ENCODE measurements at places on chromosomes 3 and 15.

DNA sequence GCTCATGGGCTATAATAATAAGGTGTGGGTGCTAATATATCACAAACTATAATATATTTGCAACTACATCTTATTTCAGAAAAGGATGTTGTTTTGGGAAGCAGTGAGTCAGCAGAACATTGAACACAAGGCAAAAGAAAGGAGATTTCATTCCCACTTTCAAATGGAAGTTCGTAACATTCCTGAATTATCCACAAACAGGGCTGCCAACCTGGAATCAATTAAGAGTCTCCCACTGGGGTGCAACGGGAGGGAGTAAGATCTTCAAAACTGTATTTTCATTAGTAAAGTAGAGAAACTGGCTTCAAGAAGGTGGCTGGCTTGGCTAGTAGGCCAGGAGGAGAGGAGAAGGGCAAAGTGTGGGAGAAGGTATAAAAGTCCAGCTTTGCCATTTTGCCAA lies 479.6 kb downstream of the CNTN3 start:
- DNase-seq: no peak

- no peak for DNase-seq
Observed at GRCh38 chr15:56281145-56281544, 37.5 kb upstream of the RFX7 start.

GRCh38 chr15:62392376-62392775 lies 227.3 kb upstream of the C2CD4B start:
- DNase-seq: no peak

DNA sequence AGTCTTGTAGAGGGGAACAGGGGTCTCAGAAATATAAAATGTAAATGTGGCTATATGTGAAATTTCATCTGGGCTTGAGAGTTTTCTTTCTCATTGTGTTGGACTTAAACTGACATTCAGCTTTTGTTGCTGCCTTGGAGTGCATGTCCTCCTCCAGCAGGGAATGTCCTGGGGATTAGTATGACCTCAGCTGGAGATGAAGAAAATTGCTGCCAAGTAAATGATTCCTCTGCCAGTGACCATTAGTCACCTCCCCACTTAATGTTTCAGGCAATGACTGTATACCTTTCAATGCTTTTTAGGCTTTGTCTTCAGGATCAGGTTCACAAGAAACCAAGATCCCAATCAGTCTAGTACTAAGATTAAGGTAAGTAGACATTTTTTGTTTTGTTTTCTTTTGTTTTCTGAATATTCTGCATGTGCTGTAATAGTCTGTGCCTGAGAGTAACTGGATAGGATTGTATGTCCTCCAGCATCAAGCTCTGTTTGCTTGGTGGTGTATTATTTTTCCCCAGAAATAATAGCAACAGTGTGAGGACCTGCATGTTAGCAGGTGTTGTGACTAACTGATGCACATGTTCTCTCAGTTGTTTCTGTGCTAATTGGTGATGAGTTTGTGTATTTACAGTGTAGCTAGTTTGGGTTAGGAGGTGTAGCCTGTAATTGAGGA lies 18.1 kb upstream of the SLC22A13 start:
- peak; percentile 66 for DNase-seq

DNA sequence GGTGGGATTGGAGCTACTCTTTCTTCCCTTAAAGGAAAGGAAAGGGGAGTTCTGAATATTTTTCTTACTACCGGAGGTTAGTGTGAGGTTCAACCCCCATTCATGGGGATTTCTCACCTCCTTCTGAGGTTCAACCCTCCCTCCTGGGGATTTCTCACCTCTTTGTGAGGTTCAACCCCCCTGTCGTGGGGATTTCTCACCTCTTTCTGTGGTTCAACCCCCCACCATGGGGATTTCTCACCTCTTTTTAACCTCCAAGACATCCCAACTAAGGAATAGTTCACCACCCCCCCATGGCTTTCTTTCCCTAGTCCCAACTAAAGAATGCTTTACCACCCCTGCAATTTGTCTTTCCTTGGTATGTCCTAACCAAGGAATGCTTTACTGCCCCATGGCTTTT lies 520.3 kb downstream of the EDEM1 start:
- DNase-seq: no peak

- no peak for DNase-seq
Observed at GRCh38 chr3:127065138-127065427, 82.2 kb downstream of the PLXNA1 start.

- no peak for DNase-seq
Observed at GRCh38 chr3:31692751-31693150, 160.0 kb downstream of the STT3B start.

DNA sequence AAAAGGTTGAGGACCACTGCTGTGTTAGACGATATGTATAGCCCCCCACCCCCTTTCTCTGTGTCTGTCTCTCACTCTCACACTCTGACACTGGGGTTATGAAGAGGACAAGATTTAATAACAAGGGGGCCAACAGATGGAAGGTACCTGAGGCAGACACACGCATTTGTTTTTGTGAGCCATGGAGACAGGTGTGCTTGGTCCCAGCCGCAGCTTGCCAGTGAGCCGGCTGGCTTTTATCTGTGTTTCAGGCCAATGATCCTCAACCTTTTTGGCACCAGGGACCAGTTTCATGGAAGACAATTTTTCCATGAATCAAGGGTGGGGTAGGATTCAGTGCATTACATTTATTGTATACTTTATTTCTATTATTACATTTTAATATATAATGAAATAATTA lies 394.9 kb upstream of the RGMA start:
- no peak for DNase-seq

DNA sequence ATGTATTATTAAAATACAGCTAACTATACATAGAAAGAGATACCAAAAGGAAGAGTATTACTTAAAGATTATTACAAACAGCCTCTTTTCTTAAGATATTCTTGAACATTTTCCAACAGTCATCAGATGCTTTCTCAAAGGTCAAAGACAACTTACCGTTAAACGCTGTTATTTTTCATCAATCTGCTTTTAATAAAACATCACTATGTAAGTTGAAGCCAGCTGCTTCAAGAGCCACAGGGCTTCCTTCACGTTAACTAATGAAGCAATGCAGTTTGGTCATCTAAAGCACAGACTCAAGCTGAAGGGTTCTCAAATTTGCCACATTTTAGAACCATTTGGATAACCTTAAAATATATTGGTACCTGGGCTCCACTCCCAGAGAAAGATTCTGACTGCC lies 578.8 kb downstream of the ROBO2 start:
- DNase-seq: no peak

GRCh38 chr3:61340931-61341461 lies 89.7 kb upstream of the FHIT start:
- no peak for DNase-seq

GRCh38 chr3:43390255-43390588 lies 103.9 kb downstream of the SNRK start:
- no peak for DNase-seq

GRCh38 chr3:108461661-108462111 lies 48.7 kb downstream of the MYH15 start:
- no peak for DNase-seq

Measured in AG09309 (cell line).